ENCODE measurements at places on chromosomes 7 and 10. TPM values are rescaled to one million over a fixed set of nuclear protein-coding genes. Genes with fewer than 3 reads are reported as not detected.

The NUTM2B gene
- total RNA-seq, result 0.95 TPM

- no peaks in the 10 kb centered on the region for H3K36me3 ChIP-seq
- no peaks in the 10 kb centered on the region for H3K4me1 ChIP-seq
- no peak for DNase-seq
- no peak overlapping the region for H3K4me3 ChIP-seq
- H3K27me3 ChIP-seq, result peaks cover 6% of the 10 kb centered on the region
Observed at GRCh38 chr10:63935705-63936104, 414.5 kb downstream of the REEP3 start.

The BUB3 gene
- 163 TPM for total RNA-seq

DNA sequence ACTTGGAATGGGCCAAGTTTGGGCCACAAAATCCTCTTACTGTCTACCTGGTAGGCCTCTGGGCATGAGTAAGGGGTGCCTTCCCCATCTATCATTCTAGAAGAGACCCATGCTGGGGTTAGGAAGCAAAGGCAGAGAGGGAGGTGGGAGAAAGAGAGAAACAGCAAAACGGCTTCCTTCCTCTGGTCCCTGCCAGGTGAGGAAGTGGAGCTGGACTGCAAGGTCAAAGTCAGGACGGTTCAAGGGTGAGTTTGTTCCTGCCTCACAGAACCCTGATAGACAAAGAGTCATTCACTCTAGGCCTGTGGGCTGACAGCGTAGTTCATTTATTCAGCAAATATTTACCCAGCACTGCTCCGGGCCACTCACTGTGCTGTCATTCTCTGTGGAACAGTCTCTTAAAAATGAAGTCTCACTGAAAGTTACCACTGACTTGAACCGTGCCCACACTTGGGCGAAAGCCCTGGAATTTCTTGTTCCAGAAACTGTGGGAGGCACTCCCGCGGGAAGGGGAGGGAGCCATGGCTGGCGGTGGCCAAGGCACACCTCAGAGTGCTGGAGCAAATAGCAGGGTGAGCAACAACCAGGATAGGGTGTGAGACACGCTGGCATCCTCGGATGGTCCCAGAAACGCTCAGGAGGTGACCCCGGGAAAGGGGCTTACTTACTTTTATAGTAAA, 26.2 kb upstream of the ECHDC3 start:
- no peaks in the 10 kb centered on the region for H3K36me3 ChIP-seq
- H3K27me3 ChIP-seq, result peaks cover 11% of the 10 kb centered on the region
- no peak overlapping the region for H3K27ac ChIP-seq
- peaks cover 3% of the 10 kb centered on the region for H3K4me1 ChIP-seq
- no peak overlapping the region for H3K4me3 ChIP-seq

- H3K4me1 ChIP-seq, result no peaks in the 10 kb centered on the region
- no peak overlapping the region for H3K27ac ChIP-seq
- DNase-seq, result no peak
- no peaks in the 10 kb centered on the region for H3K36me3 ChIP-seq
- peaks cover 10% of the 10 kb centered on the region for H3K27me3 ChIP-seq
- H3K4me3 ChIP-seq, result no peak overlapping the region
Observed at GRCh38 chr7:47536661-47537611, 45.0 kb downstream of the TNS3 start.

The PTN gene
- total RNA-seq, result not detected

The VIPR2 gene
- 0.45 TPM for total RNA-seq
